Fibroblast of lung (primary cell): ENCODE measurements at places on chromosomes 5 and 9.

- peak; percentile 59 for DNase-seq
Measured at GRCh38 chr9:136283291-136284235, 20.3 kb downstream of the CCDC187 start.

GRCh38 chr5:125154301-125155110, 408.1 kb upstream of the ZNF608 start:
- DNase-seq = peak; percentile 47

- no peak for DNase-seq
Measured at GRCh38 chr5:120151181-120151580, 312.9 kb upstream of the PRR16 start.

- DNase-seq = no peak
Measured at GRCh38 chr5:54081415-54081814, 229.0 kb downstream of the ARL15 start.

- DNase-seq = peak; percentile 15
Measured at GRCh38 chr5:71974165-71974564, 133.1 kb upstream of the MAP1B start.

GRCh38 chr5:116455061-116455460, 119.6 kb downstream of the SEMA6A start:
- peak; percentile 82 for DNase-seq

DNA sequence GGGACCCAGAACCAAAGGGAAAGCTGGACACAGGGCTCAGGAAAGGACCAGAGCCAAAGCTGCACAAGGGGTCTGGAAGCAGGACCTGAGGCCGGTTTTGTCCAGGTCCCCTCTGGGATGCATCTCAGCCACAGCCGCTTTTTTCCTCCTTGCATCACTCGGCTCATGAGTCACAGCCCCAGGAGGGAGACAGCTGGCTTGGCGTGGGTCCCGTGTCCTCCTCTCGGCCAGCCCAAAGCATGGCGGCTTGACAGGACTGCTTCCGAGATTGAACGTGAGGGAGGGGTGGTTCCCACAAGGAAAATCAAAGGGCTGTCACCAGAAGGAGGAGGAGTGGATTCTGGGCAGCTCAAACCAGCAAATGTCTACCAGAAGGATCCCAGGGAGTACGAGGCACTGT, 56.7 kb upstream of the CPLX2 start:
- peak; percentile 84 for DNase-seq

DNA sequence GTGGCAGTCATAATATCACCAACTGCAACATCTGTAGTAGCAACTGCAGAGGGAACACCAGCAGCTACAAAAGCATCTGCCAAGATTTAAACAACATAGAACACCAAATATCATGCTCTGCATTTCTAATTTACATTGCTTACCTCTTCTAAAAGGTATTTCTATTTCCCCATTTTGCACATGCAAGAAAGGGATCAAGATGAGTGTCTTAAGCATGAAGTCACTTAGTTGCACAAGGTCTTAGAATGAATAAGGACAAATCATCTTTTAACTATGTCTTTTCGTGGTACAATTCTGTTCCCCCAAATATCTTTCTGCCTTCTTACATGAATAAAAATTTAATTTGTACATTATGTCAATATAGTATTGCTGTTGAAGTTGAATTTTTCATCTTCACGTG, 1746.4 kb downstream of the EFNA5 start:
- DNase-seq = peak; percentile 51

- no peak for DNase-seq
Measured at GRCh38 chr9:135210676-135211523, 123.4 kb downstream of the OLFM1 start.

- peak; percentile 6 for DNase-seq
Measured at GRCh38 chr5:109063223-109063622, 315.5 kb downstream of the FER start.

- no peak for DNase-seq
Measured at GRCh38 chr5:58475404-58475803, 15.5 kb upstream of the PLK2 start.

- DNase-seq = no peak
Measured at GRCh38 chr5:73529081-73529480, 30.8 kb downstream of the BTF3 start.

GRCh38 chr9:99783799-99784198, 37.9 kb upstream of the NR4A3 start:
- no peak for DNase-seq

DNA sequence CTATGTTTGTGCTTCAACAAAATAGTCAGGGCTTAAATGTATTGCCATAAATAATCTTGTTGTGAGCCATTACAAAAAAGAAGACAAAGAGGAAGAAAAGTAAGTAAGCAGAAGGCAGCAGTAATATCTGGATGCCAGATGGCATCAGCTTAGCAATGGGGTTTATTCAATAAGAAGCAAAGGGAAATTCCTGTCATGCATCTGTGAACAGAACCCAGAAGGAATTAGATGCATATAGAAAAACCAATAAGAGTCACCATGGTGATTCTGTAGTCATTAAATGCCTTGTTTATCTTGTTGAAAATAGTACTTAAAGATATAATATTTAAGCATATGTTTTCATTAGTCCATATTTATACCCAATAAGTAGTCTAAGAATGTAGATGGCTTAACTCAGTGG, 216.0 kb downstream of the ADAMTSL1 start:
- no peak for DNase-seq

- DNase-seq = no peak
Measured at GRCh38 chr5:172586125-172587060, 54.7 kb upstream of the NEURL1B start.

DNA sequence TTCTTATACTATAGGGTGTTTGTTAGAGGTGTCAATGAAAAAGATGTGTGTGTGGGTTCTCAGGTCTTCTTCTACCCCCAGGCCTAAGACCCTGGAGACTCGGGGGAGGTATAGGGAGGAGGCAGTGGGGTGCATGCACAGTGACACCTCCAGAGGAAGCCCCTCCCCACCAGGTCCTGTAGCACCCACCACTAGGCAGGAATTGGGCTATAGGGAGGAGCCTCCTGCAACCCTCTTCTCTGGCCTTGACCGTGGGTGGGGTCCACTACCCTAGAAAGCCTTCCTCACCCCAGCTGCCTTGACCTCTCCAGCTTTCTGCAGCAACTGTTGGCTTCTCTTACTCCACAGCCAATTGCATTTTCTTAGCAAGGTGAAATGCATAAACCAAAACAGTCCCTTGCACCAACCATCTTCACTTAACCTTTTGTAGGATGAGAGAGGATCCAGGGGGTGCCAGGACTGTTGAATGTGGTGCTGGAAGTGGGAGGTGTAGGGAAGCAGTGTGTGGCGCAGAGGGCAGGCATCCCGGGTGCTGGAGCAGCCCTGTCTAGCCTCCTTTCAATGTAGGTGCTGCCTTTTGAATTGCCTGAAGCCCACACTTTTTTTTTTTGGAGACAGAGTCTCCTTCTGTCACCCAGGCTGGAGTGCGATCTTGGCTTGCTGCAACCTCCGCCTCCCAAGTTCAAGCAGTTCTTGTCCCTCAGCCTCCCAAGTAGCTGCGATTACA, 128.5 kb downstream of the RGS3 start:
- DNase-seq = no peak

DNA sequence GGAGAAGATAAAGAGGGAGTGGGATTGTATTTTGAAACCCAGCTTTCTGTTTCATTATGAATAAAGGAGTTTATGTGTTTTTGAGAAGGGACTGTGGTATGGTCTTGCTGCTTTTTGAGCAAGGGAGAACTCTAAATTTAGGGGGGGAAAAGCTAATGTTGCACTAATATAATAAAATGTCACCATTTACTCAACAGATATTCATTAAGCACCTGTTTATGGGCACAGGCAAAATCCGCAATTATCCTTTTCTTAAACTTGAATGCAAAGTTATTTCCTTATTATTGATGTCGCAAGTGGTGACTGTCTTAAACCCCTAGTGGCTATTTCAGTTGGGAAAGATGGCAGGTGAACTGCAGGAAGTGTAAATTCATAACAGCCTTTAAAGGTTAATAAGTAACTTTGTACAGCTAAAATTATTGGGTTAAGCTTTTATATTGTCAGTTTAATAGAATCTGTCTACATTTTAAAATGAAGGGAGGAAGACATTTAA, 1.5 kb downstream of the CDC42SE2 start:
- DNase-seq = peak; percentile 23

DNA sequence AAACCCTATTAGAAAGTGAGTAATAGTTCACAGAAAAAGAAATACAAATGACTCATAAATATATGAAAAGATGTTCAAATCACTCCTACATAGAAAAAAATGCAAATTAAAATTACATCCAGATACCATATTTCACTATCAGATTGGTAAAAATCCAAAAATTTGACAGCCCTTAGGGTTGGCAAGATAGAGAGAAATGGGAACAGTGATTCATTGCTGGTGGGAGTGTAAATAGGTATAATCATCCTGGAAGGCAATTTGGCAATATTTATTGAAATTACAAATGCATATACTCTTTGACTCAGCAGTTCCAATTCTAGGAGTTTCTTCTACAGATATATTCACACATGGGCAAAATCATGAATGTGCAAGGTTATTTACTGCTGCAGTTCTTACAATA, 273.5 kb downstream of the NR2F1-AS1 start:
- DNase-seq = peak; percentile 40

GRCh38 chr5:41770799-41771198, 99.4 kb downstream of the OXCT1 start:
- DNase-seq = no peak

DNA sequence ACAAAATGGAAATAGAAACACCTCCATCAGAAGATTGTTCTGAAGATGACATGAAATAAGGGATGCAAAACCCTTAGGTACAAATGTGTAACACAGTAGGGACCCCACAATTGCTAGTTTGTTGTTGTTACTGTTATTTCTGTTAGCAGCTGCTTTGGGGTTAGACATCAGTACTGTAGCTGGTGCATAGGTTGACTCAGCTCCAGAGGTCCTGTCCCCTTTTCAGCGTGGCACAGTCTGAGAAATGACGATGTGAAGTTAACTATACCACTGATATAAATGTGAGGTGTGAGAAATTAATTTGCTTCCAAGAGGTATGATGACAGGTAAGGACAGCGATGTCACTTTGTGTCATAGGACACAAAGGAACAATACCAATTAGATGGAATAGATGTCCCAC, 384.6 kb upstream of the KLF4 start:
- DNase-seq = no peak

DNA sequence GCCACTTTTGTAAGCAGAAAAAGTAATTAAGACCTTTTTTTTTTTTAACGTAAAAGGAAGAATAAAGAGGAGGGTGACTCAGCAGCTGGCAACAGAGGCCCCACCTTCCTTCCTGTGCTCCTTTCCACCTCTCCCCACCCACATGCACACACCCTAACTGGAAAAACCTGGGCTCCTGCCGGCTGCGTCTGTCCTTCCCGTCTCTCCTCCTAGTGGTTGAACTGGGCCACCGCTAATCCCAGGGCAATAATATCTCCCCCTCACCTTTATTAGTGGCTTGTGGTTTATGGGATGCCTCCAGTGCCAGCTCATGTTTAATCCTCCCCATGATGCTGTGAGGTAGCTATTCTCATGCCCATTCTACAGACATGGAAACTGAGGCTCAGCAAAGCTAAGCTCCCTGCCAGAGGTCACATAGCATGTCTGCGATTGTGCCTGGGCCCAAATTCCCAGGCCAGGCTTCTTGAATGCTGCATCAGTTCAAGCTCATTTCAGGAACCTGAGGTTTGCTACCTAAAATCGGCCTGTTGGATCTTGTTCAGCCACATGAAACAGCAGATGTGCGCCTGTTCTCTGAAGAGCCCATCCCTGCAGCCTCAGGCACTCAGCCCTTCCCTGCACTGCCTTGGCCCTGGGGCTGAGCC, 60.9 kb upstream of the IL17B start:
- peak; percentile 63 for DNase-seq

DNA sequence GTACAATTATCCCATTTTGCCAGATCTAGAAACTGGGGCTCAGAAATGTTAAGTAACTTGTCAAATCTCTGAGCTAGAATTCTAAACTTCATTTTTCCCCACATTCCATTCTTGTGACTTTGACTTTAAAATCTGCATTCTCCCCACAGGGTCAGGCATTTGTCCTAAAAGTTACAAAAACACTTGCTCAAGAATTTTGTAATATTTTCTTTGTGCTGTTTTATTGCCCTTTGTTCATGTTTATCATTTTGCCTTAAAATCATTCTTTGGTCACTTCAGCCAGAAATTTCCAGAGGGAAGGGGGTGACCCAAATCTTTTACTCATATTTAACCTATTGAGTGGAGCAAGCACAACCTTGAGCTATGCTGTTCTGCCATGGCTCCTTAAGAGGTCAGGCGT, 120.1 kb upstream of the CCL21 start:
- DNase-seq = no peak

GRCh38 chr9:206481-206880, 8.2 kb upstream of the DOCK8 start:
- DNase-seq = no peak

DNA sequence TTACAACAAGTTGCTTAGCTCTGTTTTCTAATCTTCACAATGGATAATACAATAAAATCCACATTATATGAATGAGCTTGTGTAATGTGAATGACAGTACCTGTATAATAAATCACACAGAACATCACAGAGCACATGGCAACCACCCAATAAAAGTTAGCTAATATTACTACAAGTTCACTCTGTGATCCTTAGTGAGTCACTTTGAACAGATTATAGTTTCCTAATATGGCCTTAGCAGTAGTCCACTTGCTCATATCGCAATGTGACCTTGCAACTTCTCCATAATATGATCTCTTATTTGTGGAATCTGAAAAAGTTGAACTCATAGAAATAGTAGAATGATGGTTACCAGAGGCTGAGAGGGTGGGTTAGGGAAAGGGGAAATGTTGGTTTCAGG, 361.3 kb downstream of the PTPRD start:
- peak; percentile 86 for DNase-seq

- DNase-seq = no peak
Measured at GRCh38 chr5:105150323-105150722, 1587.7 kb upstream of the NUDT12 start.
